ENCODE measurements at places on chromosomes 16 and 17.

GRCh38 chr17:61335105-61335844, 64.4 kb upstream of the TBX2 start:
- DNase-seq = no peak

GRCh38 chr17:50884439-50885311, 18.5 kb upstream of the TOB1 start:
- DNase-seq = no peak

DNA sequence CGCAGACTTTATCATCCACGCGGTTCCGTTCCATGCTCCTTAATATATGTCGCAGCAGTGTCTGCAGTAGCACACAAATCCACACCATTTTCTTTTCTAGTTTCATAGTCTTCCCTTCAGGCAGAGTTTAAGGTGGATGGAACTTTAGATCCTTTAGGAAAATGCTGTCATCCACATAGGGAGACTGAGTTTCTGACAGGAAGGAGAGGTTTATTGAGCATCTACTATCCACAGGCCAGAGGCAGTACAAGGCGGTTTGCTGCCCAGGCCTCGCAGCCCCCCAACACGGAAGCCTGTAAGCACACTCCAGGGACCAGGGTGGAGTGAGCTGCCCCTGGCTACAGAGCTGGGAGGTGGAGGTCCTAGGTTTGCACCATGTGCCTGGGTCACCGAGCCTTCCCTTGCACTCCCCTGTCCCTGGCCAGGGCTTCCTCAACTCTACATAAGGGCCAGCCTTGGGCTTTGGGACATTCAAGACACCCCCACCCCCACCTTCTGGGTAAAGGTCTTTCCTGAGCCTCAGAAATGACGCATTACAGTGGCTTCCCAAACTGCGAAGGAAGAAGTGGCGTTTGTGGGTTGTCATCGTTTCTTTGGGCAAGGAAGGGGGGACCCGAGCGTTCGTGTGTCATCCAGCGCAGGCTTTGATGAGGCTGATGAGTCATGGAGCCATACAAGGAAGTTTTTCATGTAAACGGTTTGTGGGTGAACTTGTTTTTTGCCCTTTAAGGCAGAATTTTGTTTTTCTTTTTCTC, 146.5 kb upstream of the PLCG2 start:
- DNase-seq = no peak

GRCh38 chr17:1776857-1777256, 15.0 kb downstream of the SERPINF1 start:
- no peak for DNase-seq

DNA sequence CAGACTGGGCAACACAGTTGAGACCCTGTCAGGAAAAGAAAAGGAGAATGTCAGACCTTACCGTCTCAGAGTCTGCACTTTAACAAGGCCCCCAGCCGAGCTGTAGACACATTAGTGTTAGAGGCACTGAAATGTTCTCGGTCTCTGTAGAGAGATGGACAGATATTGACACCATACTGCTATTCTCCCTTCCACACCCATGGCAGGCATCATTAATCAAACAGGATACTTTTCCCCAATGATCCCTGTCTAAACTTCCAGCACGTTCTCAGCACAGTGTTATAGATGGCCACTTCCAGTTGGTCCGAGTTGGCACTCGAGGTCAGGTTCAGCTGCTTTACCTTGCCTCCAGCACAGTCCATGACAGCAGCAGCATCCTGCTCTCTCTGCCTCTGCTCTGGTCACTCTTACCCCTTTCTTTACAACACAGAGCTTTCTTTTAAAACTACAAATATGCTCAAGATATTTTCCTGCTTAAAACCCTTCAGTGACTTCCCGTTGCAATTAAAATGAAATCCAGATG, 251.6 kb downstream of the SNX29 start:
- DNase-seq = no peak

DNA sequence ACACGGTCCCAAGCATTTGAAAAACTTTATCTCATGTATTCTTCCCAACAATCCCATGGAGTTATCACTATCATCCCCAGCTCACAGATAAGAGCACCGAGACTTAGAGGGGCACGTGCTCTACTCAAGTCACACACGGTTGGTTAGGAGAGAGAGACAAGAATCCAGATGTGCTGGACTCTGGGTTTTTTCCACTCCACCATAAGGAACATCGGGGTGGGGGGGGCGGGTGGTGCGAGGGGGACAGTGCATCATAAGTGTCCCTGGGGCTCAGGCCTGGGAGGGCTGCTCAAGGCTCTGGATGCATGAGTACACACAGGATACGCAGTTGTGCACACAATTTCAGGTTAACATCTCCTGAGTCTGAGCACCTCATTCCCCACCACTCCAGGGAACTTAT, 7.4 kb downstream of the CDC42EP4 start:
- no peak for DNase-seq

- DNase-seq = no peak
These were observed 16.5 kb downstream of the CHMP6 start for GRCh38 chr17:81008140-81008539.

- DNase-seq = no peak
These were observed 59.9 kb upstream of the DLX4 start for GRCh38 chr17:49908782-49909714.

- peak; percentile 77 for DNase-seq
These were observed 17.4 kb upstream of the C17orf107 start for GRCh38 chr17:4881761-4882555.

DNA sequence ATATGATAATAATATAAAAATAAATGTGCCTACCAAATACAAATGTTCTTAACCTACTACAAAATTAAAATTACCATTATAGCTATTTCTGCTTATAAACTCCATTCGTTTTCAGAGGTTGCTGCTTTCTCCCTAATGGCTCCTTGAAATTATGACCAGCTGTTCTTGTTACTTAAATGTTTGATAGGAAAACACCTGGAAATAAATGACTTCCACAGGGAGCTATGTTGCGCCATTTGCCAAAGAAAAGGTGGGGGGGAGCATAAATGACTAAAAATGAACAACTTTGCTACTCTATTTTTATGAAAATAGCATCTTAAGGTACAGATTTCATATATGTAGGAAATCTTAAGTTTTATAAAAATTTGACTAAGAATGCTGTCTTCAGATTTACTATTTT, 157.5 kb upstream of the MON1B start:
- DNase-seq = no peak

DNA sequence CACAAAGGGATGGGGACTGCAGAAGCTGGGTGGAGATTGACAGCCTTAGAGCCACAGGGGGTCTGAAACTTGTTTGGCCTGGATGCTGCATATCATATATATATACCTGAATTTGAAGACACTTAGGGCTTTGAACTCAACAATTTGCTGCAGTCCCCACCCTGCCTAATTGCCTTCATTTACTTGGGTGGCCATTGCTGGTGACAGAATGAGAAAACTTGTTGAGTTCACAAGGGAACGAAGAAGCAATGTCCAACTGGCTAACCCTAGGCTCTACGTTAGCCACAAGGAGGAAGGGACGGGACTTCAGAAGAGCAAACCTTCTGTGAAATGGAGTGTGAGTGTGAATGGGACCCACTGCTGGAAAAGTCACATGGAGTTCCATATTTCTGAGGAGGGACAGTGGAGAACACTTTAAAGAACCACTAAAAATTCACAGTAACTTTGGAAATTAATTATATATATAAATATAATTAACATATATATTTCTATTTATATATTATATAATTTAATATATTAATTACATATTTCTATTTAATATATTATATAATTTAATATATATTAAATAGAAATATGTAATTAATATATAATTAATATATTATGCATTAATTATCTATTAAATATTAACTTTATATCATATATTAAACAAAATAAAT, 215.3 kb upstream of the SOX9 start:
- DNase-seq = no peak

- DNase-seq = peak; percentile 39
These were observed 1.3 kb downstream of the GSPT1 start for GRCh38 chr16:11914210-11915113.

GRCh38 chr17:44908761-44909326, 6.5 kb downstream of the GFAP start:
- DNase-seq = no peak

- no peak for DNase-seq
These were observed 17.6 kb upstream of the C16orf82 start for GRCh38 chr16:27049117-27049516.

- no peak for DNase-seq
These were observed 13.1 kb upstream of the RNF135 start for GRCh38 chr17:30957741-30958140.

- no peak for DNase-seq
These were observed at the start of gene HIGD1B for GRCh38 chr17:44847586-44847985. Gene HIGD1B, plus strand, starts transcription at chr17:44847883. Its CDS starts 270 bp downstream, at chr17:44848153.

DNA sequence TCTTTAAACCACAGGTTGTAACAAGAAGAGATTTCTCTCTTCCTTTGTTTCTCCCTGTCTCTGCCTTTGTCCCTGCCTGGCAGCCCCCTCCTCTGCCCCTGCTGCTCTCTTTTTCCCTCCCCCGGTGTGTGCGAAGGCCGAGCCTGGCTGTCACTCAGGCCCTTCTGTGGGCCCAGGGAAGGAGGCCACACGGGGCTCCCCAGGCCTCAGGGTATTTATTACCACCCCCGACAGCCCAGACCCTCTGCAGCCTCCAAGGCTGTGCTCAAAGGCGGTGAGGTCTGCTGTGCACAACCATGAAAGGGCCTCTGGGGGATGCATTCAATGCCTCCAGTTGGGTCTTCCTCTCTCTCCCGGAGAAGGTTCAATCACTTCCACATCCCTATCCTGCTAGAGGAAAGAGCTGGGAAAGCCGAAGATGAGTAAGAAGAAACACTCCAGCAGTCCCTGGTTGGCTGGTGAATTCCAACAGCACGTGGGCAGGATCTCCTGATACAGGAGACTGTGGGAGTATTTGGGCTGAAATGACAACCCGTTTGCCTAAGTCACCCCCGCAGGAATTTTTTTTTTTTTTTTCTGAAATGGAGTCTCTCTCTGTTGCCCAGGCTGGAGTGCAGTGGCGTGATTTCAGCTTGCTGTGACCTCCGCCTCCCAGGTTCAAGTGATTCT, 34.2 kb downstream of the ZNF423 start:
- peak; percentile 72 for DNase-seq

GRCh38 chr17:53844491-53845107, 21.9 kb downstream of the KIF2B start:
- no peak for DNase-seq

DNA sequence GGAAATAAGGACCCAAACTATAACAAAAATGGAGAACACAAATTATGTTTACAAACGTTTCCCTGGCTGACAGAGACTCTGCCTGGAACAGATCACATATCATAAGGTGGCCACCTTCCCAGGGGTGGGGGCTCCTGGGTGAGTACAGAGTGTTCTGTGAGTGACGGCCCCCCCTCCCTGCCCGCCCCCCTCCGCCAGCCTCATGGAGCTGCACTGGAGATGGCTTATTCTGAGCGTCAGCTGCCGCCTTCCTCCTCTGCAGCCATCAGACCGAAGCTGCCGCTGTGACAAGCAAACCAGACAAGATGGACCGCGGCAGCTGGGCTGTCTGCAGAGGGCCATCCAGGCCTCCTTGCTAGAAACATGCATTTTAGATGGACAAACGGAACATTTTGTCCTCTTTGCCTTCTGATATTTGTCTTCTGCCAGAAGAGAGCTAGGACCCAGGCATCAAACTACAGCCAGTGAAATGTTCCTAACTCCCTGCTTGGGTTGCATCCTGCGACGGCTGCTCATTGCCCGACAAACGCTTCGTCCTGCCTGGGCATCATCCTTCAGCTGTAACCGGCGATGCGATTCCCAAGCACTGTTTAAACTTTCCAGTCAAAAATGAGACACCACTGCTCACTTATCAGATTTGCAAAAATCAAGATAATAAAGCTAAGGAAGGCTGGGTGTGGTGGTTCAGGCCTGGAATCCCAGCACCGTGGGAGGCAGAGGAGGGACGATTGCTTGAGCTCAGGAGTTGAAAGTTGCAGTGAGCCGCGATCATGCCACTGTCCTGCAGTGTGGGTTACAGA, 15.3 kb upstream of the RPTOR start:
- no peak for DNase-seq

DNA sequence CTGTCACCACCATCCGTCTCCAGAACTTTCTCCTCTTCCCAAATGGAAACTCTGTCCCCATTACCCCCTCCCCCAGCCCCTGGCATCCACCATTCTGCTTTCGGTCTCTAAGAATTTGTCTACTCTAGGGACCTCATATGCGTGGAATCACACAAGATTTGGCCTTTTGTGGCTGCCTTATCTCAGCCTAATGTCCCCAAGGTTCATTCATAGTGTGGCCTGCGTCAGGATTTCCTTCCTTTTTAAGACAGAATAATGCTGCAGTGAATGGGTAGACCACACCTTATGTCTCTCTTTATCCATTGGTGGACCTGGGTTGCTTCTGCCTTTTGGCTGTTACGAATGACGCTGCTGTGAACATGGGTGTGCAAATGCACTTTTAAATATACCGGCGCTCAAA, 139.7 kb upstream of the PLCG2 start:
- DNase-seq = no peak

- DNase-seq = no peak
These were observed 18.4 kb downstream of the NPIPA1 start for GRCh38 chr16:14955546-14956231.

- DNase-seq = peak; percentile 76
These were observed 1.6 kb downstream of the PPY start for GRCh38 chr17:43940630-43941029.

- peak; percentile 39 for DNase-seq
These were observed 58.2 kb downstream of the RAP1GAP2 start for GRCh38 chr17:2854143-2855055.

GRCh38 chr16:69859105-69859989, 91.8 kb upstream of the CLEC18A start:
- peak; percentile 76 for DNase-seq

DNA sequence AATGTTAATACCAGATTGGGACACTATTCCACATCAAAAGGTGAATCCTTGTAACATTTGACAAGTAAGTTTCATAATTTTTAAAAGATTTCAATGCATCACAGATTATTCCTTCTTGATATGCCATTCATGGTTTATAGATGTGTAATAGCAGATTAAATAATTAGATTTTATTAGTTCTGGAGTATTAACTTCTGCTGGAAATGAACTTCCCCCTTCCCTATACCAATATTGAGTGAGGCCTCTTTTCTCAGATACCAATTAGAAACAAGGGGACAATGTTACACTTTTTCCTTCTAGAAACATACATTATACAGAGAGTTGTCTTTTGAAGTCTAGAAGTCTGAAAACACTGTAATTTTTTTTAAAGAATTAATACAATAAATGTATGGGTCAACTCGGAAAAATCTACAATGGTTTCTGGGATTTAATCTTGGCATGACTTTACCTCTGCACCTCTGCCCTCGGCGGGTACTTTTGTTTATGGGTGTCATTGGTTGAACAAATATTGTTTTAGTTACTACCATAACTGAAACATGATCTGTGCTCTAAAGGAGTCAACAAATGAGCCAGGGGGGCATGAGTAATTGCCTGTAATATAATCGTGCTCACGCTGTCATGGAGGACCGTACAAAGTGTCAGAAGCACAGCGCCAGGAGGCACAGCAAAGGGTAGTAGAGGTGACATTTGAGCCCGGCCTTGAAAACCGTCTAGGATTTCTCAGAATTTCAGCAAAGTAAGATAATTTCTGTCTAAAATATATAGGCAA, 8.2 kb downstream of the LRRC37B start:
- DNase-seq = peak; percentile 68

- peak; percentile 71 for DNase-seq
These were observed 13.1 kb downstream of the TBC1D24 start for GRCh38 chr16:2487903-2488531.

GRCh38 chr17:37134050-37134449, 185.3 kb downstream of the AATF start:
- DNase-seq = peak; percentile 66

- DNase-seq = peak; percentile 58
These were observed 630 bp downstream of the RNFT1 start for GRCh38 chr17:59963738-59964481.

Data from kidney (tissue), 22 donors.